ENCODE measurements at places on chromosomes 6 and 20.

DNA sequence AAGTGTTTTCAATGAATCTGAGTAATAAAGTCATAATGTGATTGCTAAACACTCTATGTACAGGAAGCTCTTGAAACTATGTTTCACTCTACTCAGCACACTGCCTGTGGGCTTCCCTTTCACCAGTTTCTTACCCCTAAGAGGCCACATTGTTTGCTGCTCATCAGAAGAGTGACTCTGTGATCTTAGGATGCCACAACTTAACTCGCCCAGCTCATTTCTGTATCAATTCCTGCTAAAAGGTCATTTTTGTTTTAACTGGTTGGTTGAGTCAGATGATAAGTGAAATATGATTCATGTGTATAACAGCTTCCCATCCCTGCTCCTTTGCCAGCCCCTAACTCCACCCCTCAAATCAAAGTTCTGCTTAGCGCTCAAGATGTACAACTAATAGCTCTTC is 9.8 kb upstream of the NDUFAF4 start:
- DNase-seq, result no peak

DNA sequence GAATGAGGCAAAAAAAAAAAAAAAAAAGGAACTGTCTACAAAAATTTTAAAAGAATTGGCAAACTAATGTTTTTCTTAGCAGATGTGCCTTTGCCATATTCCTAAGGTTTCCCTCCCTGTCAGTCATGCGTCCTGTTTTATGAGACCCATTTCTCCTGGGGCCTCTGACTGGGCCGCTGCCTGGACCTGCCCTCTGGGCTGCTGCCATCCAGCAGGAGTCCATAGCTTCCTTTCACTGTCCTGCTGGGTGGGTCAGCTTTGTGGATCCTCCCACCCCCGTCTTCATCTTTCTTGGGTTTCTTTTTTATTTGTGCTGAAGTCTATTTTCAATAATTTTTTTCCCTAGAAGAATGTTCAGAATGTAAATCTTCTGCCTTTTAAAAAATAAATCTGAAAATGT is 110.8 kb upstream of the SCP2D1 start:
- DNase-seq, result no peak

- DNase-seq, result no peak
Observed at GRCh38 chr20:50194422-50194830, 3.8 kb downstream of the CEBPB start.

- no peak for DNase-seq
Observed at GRCh38 chr6:35299674-35300073, 2.1 kb downstream of the DEF6 start.

- DNase-seq, result no peak
Observed at GRCh38 chr6:137666202-137666774, 172.1 kb upstream of the OLIG3 start.

GRCh38 chr6:146587459-146587858 is 11.3 kb upstream of the ADGB start:
- no peak for DNase-seq

DNA sequence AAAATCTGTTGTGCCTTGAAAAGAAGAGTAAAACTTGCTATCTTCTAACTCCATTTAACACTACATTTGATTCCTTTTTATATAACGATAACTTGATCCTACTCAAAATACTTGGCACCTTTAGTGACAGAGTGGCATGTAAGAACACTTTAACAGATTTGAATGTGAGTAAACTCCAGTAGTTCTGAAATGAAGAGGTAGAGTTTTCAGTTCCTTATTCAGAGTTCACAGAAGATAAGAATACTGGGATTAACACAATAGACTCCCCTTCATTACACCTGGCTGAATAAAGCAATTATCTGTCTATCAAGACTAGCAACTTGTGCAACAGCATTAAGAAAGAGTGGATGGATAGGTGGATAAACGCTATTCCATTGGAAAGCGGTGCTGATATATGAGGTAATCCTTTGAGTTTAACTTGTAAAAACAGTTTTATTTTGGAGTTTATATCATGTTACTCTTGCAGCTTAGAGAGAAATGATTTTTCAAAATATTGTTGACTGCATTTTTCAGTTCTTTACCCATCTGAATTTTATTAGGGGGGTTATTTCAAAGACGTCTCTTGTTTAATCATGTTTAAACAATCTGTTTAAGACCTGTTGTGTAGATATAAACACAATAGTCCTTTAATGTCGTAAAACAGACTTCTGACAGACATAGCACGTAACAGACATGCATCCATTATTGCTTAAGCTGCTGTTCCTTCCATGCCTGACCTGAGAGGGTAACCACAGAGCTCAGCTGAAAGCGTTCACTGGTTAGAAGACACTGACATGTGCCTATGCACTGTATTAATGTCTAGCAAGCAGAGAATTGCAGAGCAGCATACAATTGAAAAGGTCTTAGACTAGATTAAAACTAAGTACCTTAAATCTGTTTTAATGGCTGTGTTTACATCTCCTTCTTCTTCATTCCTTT is 102.4 kb upstream of the SUPT3H start:
- no peak for DNase-seq

- no peak for DNase-seq
Observed at GRCh38 chr20:62119115-62119514, 3.2 kb upstream of the LSM14B start.

DNA sequence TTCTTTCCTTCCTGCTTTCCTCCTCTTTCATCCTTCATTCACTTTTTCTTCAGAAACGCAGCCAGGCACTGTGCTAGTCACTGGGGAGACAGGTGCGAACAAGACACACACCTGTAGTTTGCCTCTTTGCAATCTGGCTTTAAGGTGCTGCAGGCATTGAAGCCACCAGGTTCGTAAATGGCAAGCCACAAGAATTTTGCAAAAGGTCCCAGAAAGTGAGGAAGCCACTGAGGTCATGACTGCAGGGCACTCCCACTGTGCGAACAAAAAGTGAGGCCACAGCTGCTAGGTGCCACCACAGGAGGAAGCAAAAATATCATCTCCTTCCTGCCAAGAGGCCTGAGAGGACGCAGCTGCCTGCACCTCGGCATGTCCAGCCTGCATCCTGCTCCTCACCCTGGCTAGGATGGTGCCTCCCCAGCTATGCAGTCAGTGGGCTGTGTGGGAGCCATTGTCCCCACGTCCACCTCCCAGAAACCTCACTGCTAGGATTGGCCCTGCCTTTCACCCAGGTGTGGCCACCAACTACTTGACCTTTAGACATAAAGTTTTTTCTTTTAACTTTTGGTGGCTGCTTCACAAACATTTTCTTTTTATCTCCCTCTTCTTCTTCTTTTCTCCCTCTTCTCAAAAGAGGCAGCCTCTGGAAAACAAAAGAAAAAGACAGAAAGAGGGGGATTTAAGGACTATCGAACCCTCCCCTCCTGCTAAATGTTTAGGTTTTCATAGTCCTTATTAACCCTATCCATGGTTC is 230.8 kb downstream of the BCAS1 start:
- peak; percentile 63 for DNase-seq

Data from SW480 (cell line).